ENCODE measurements at places on chromosomes 4 and X. TPM values are rescaled to one million over a fixed set of nuclear protein-coding genes. Genes with fewer than 3 reads are reported as not detected.

GSX2 gene
- total RNA-seq, result not detected

UCP1 gene
- total RNA-seq, result not detected

FGG gene
- not detected for total RNA-seq

CXCL3 gene
- 0.30 TPM for total RNA-seq

ZNF674 gene
- 1.2 TPM for total RNA-seq

DNA sequence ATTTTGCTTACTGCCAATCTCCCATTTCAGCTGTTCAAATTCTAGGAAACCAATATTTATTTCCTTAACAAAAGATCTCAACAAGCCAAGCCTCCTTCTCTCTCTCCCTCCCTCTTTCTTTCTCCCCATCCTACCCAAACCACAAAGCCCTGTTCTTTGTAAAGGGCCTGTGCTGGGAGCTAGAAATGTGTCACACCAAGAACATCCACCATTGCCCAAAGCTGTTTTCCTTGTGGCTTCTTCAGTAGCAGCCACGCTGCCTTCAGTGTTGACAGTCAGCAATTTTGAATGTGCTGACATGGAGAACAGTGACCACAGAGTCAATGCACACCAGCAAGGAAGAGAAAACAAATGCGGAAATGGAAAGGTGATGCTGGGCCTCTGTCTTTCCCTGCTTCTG, 203.0 kb downstream of the MAML3 start:
- H3K4me1 ChIP-seq, result peaks cover 8% of the 10 kb centered on the region
- H3K27ac ChIP-seq, result no peak overlapping the region
- H3K4me3 ChIP-seq, result no peak overlapping the region
- H3K27me3 ChIP-seq, result no peaks in the 10 kb centered on the region

DNA sequence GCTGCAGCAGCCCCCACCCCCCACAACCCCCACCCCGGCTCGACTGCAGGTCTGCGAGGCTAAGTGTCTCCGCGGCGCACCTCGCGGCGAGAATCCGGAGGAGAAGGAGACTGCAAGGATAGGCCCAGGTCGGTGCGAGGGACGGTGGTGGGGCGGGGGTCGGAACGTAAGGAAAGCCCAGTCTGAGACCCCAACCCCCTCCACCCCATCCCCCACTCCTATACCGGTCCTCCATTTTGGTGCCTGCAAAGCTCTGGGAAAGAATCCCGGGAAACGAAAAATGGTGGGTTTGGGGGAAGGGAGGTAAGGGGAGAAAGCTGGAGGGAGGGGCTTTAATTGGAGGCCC, 614 bp downstream of the BEX3 start:
- H3K4me1 ChIP-seq, result peaks cover 8% of the 10 kb centered on the region
- no peaks in the 10 kb centered on the region for H3K27me3 ChIP-seq
- no peak overlapping the region for H3K27ac ChIP-seq
- no peaks in the 10 kb centered on the region for H3K36me3 ChIP-seq
- DNase-seq, result no peak

DNA sequence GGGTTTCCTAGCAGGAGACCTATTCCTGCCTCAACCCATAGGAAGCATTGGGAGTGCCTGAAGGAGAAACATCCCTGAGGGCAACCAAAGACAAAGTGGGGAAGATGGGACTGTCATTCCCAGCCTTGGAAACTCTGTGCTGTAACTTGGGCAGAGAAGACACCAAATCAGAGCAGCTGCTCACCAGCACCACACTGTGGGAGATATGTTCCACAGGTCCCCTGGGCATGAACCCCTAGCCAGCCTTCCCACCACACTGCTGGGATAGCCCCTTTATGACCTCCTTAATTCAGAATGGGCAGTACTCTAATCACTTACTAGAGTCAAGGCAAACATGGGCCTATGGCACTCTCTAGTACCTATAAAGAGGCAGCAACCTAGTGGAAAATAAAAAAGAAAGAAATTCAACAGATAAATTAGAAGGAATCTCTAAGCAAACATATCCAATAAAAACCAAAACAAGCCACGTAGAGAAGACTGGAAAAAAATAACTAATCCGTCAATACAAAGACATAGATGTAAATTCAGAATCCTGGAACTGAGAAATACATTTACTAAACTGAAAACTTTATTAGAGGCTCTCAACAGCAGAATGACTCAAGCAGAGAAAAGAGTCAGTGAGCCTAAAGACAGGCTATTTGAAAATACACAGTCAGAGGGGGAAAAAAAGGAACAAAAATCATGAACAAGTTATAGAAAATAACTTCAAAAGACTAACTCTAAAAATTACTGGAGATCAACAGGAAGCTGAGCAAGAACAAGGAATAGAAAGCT, 878.4 kb upstream of the FRG1 start:
- no peaks in the 10 kb centered on the region for H3K4me1 ChIP-seq
- H3K27ac ChIP-seq, result no peak overlapping the region
- no peak overlapping the region for H3K4me3 ChIP-seq
- no peak for DNase-seq
- no peaks in the 10 kb centered on the region for H3K36me3 ChIP-seq
- H3K27me3 ChIP-seq, result no peaks in the 10 kb centered on the region

- no peaks in the 10 kb centered on the region for H3K27me3 ChIP-seq
- peaks cover 16% of the 10 kb centered on the region for H3K4me1 ChIP-seq
Measured at GRCh38 chrX:49177873-49178480, 6.3 kb downstream of the PLP2 start.

DNA sequence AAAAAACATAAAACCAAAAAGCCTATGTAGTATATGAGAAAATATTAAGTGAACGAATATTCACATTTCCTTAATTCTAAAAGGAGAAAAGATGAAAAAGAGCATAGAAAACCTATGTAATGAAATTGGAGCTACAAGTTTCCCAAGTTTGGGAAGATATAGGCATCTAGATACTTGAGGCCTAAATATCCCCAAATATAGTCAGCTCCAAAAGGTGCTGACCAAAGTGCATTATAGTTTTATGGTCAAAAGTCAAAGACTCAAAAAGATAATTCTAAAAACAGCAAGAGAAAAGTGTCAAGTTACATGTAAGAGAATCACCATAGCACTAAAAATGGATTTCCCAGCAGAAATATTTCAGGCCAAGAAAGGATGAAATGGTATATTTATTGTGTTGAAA, 673.7 kb upstream of the GRID2 start:
- DNase-seq, result no peak
- no peak overlapping the region for H3K4me3 ChIP-seq
- no peaks in the 10 kb centered on the region for H3K27me3 ChIP-seq

Measured in CD4-positive, alpha-beta T cell (primary cell).